ENCODE measurements at places on chromosomes 7 and 10. TPM values are rescaled to one million over a fixed set of nuclear protein-coding genes. Genes with fewer than 3 reads are reported as not detected.

The BHLHA15 gene
- total RNA-seq = not detected

The CHAT gene
- total RNA-seq = not detected

The GPR26 gene
- not detected for total RNA-seq

The PRSS37 gene
- not detected for total RNA-seq

The RPEL1 gene
- total RNA-seq = not detected

The ALOX5 gene
- total RNA-seq = 12.7 TPM

The CYP3A4 gene
- total RNA-seq = not detected

The KNDC1 gene
- 0.49 TPM for total RNA-seq

The ADARB2 gene
- not detected for total RNA-seq

The HYAL4 gene
- total RNA-seq = not detected

The GPR37 gene
- not detected for total RNA-seq

The CALML5 gene
- not detected for total RNA-seq

The PLEKHA1 gene
- 71.4 TPM for total RNA-seq

The CPXM2 gene
- total RNA-seq = not detected

The FOXI2 gene
- not detected for total RNA-seq

The C10orf53 gene
- not detected for total RNA-seq

The ZNF804B gene
- total RNA-seq = not detected

The FAM25G gene
- total RNA-seq = not detected

The CYP2E1 gene
- total RNA-seq = 1.2 TPM

The BEND7 gene
- not detected for total RNA-seq

The CPA4 gene
- total RNA-seq = not detected
